Activated naive CD8-positive, alpha-beta T cell treated with anti-CD3 and anti-CD28 coated beads, Interleukin-2, amount 50 U/mL, for 16 hours (primary cell): ENCODE measurements at places on chromosomes 4 and X.

DNA sequence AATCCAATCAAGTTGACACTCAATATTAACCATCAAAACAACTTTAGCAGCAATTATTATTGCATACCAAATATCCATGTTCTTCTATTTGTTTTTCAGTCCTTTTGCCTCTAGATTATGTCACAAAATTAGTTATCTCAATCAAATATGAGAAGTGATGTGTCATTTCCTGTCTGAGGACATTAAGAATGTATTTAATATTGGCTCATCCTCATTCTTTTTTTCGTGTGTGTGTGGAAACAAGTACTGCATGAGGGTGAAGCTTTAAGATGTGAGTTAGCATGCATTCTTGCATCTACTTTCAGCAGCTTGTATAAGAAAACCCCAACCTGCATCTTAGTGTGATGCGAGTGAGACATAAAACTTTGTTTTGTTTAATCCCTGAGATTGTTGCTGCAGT, 301.4 kb downstream of the GRIA2 start:
- no peak for DNase-seq

DNA sequence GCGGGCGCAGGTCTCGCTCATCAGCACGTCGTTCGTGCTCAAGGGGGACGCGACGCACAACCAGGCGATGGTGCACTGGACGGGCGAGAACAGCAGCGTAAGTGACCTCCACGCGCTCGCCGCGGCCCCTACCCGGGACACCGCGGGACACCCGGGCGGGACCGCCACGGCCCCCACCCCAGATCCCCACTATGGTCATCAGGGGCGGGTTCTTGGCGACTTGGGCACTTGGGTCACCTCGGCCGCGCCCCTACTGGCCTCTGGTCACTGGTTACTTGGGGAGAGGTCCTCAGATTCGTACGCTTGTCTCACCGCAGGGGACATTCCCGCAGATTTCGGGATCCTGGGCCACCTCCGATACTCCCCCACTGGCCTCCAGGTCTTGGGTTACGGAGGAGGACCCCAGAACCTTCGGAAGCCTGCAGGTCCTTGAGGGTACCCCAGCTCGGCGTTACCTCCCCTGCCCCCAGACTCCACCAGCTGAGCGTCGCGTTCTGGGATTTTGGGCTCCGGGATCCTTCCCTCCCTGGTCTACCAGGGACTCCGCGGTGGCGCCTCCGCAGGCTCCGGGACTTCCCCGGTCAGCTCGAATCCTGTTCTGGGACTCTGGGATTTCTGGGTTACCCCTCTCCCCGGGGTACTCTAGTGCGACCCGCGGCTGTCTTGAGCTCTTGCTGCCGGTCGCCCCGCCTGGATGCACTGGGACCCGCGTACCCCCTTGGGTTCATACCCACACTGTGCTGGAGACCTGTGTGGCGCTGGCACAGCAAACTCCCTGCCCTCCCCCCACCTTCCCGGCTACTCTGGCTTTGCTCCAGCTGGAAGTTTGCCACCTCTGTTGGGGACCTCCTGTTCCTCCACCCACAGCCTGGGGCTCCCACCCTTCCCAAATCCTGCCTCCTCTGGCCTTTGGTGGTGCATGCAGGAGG, 956 bp downstream of the SORCS2 start:
- no peak for DNase-seq

- DNase-seq = no peak
These were observed 34.2 kb downstream of the RAI2 start for GRCh38 chrX:17826609-17827496.

- no peak for DNase-seq
These were observed 13.1 kb upstream of the ANXA5 start for GRCh38 chr4:121709766-121710405.

DNA sequence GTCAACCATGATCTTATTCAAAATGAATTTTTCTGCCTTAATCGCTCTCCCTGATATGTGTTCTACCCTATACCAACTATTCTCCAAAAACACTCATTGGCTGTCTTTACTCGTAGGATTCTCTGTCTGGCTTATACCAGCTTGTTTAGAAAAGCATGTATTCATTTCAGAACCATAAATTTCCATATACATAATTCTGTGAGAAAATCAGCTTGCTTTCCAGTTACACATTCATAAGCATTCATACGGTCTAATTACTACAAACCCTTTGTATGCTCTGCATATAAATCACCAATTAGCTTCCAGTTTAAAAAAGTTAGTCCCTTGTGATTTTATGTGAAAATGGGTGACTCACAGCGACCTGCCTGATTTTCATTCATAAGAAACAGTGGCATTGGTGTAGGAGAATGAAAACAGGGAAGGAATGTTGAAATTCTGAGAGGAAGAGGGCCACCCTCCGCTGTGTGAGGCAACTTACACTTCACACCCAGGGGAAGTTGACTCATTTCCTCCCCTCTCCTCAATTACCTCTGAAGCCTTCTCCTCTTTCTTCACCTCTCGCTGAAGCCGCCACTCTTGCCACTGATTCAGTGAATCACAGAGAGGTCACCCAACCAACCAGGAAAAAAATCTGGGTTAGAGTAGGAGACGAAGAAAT, 63.3 kb downstream of the MEPE start:
- no peak for DNase-seq

DNA sequence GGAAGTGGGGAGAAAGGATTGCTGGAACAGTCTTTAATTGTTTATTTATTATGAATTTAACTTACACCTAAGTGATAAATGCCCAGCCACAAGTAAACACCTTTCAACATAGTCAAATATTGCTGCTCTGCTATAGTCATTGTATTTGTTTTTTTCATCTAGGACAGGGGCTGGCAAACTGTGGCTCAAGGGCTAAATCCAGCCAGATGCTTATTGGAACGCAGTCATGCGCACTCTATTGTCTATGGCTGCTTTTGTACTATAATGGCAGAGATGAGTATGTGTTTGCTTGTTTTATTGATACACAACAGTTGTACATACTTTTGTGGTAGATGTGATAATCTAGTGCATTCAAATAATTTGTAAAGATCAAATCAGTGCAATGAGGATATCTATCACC, 95.3 kb downstream of the ZAR1 start:
- no peak for DNase-seq

DNA sequence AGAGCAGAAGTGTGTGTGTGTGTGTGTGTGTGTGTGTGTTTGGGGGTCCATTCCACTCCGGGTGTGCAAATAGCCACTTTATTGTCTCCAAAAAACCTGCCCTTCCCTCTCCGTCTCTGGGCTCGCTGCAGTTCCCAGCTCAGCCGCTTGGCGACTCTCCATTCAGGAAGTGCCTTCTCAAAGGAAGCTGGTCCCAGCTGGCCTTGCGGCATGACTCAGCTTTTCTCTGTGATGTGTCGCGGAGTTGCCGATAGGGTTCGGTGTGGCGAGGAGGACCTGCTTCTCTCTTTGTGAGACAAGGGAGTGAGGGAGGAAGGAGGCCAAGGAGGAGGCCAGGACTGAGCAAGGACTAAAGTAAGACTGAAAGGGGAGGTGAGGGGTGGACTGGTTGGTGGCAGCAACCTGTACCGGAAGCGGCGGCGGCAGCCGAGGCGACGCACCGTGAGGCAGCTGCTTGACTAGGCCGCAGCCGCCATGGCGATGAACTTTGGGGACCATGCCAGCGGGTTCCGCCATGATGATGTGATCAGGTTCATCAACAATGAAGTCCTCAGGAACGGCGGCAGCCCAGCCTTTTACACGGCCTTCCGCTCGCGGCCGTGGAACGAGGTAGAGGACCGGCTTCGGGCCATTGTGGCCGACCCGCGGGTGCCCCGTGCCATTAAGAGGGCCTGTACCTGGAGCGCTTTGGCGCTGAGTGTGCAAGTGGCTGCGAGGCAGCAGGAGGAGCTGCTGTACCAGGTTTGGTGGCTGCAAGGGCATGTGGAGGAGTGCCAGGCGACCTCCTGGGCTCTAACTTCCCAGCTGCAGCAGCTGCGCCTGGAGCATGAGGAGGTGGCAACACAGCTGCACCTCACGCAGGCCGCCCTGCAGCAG, at the start of gene TEX13C:
Gene TEX13C (plus strand): TSS at position 226 of the 876 bp plus-strand sequence. CDS start 249 bp downstream, at position 475.
- no peak for DNase-seq

DNA sequence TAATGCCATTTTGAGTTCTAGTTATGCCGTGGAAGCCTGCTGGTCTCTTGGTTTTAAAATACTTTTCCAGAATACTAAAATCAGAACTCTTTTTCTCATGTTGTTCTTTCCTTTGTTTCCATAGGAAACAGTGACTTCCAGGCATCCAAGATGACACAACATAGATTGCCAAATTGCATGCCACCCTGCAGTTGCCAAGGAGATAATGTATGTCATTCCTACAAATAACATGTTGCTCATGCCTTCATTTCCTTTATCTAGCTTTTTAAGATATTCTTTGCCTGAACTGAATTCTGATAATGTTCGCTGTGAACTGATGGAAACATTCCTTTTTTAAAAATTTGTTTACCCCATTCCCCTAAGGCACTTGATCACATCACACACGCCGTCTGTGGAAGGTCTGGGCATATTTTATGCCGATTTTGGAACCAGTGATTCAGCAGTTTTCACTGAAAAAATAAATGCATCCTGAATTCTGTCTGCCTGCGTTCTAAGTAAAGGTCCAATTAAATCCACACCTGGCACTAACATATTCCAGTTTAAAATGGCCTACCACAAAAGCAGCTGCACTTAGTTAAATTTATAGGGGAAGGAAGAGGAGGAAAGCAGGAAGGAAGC, 38.0 kb upstream of the COX7B2 start:
- no peak for DNase-seq

GRCh38 chrX:10965174-10965798, 145.8 kb upstream of the HCCS start:
- no peak for DNase-seq

DNA sequence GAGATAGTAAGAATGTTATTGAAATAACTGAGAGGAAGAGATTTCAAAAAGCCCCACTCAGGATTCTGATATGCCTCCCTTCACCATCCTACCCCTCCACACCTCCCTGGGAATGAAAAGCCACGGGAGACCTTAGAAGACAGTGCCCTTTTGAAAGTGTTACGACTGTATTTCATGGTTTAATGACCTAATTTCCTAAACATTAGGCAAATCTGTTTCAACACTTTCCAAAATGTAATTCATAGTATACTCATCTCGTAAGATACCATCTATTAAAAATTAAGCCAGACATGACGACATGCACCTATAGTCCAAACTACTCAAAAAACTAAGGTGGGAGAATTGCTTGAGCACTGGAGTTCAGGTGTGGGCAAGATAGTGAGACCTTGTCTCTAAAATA, 106.3 kb downstream of the HNRNPD start:
- no peak for DNase-seq

DNA sequence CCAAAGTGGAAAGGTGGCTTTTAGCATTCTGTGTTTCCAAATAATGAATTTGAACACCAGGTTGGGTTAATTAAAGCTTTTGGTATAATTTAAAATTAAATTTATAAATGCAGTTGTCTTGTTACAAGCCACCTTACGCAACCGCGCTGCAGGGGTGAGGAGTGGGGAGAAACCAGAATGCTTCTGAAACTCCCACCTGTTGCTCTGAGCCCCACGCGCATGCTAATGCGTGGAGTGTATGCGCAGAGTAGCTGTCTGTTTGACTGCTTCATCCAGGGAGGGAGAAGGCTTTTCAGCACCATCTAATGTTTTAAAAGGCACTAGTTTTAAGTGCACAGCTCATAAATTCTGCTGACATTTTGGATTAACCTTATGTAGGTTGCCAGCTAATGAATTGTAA, 12.5 kb downstream of the OGT start:
- DNase-seq = no peak

DNA sequence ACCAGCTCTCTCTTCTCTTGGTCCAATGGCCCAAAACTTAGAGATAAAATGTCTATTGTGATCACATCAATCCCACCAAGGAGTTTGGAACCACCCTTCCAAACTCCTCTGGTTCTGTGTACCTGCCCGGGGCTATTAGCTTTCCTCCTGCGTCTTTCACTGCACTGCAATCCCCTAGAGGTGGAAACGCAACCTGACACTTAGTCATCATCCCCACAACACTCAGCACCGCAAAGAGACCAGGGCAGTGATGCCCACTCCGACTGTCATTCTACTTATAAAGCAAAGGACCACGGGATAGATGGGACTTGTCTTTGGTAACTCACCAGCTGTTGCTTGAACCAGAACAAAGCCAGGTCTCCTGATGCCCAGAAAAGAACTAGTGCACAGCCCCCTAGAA, 22.0 kb downstream of the AFAP1 start:
- DNase-seq = no peak

GRCh38 chr4:141853091-141853764, 216.8 kb downstream of the IL15 start:
- no peak for DNase-seq

- no peak for DNase-seq
These were observed 5.4 kb downstream of the CTBP1 start for GRCh38 chr4:1243451-1244080.

GRCh38 chr4:53185869-53186585, 179.8 kb downstream of the SCFD2 start:
- no peak for DNase-seq

- DNase-seq = no peak
These were observed 7.6 kb downstream of the CITED1 start for GRCh38 chrX:72297953-72298730.

DNA sequence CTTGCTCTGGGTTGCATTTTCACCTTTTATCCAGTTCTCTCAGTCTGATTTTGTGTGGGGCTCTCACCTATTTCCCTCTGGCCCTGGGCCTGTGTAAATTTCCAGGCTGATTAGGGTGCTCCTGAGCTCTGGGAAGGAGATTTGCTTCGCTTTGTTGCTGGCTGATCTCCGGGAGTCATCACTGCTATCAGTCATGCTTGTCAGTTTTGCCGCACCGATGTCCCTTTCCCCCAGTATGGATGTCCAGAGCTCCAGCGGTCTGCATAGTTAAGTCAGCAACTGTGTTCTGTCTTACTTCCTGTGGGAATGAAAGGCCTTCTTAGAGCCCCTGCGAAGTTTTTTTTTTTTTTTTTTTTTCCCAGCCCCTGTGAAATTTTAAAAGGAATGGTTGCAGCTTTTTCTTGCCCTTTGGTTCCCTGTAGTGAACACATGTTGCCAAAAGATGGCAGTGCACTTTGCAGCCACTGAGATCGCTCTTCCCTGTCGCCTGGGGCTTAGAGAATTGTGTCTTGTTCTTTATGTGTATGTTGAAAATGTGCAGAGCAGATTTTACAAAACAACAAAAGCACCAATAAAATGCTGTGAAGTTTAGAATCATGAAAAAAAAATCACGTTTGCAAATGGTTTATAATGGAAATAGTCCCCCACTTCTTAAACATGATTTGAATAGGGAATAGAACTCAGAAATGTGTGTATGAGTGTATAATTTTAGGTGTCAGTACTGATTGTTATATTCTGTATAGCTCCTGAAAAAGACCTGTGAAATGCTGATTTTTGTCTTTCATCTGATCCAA, 109.1 kb upstream of the SLC4A4 start:
- DNase-seq = no peak

- no peak for DNase-seq
These were observed 20.7 kb upstream of the GRXCR1 start for GRCh38 chr4:42871671-42872290.

DNA sequence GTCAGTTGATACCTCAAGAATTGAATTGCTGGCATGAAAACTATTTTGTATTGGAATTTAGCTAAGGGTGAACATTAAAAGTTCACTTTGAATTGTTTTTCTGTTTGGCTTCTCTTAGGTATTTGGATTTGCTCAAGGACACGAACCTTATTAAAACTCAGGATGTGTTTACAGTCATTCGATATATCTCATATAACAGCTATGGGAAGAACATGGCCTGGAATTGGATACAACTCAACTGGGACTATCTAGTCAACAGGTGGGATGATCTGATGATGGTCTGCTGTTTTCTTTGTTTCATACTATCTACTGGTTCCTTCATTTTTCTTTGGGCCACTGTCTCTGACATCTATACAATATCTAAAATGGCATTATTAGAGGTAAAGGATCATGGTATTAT, 69.7 kb downstream of the PITX2 start:
- DNase-seq = no peak
